ENCODE measurements at places on chromosomes 3 and 15.

- no peak for DNase-seq
Observed at GRCh38 chr15:77505556-77505955, 84.9 kb downstream of the HMG20A start.

DNA sequence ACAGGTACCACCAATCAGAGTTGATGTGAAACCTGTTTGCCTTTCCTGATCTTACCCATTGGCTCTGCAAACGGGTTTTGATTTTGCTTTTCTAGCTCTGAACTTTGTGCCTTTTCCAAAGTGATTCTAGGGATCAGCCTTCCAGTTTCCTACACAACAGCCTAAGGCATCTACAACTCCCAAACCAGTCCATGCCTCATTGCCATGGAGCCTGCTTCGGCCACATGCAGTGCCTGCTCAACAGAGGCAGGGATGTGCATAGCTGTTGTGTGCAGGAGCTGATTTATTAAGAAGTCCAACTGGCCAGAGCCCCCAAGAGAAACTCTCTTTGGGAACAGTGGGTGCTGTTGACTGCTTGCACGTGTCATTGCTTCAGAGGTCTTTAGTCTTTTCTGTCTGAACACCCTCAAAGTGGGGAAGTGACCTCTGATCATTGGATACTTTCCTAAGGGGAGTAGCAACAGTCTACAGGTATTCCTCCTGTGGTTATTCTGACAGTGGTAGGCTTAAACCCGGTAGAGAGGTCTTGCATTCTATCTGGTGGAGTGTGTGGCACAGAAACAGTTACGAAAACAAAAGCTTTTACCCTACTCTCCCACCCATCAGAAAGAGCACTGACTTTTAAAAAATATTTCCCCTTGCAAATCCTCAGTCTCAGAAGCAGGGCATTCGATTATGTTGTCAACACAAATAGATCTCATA lies 36.6 kb upstream of the THSD4 start:
- no peak for DNase-seq

DNA sequence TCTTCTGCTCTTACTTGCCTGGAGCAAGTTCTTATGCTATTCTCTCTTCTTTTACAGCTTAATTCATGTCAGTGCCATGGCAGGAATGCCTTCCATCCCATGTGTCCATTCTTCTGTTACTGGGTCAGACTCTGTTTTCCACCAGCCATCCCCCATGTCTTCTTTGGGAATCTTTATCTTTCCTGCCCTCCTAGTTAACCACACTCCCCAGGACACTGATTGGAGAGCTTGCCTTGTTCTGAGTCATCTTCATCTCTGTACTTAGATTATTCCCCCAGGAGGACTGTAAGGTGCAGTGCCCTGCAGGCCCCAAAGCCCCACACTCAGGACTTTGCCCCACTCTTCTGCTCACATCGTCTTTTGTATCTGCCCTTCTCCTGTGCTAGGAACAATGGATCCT lies 3.6 kb downstream of the ABHD17C start:
- DNase-seq = no peak

- DNase-seq = no peak
Observed at GRCh38 chr3:189728915-189729314, 97.7 kb downstream of the TP63 start.

- peak; percentile 84 for DNase-seq
Observed at GRCh38 chr15:60370105-60370868, 27.5 kb downstream of the ANXA2 start.

All from cardiac fibroblast (primary cell).